Common myeloid progenitor, CD34-positive (primary cell): ENCODE measurements at places on chromosomes 2 and 18.
A peak's percentile ranks its signal among the peaks of the same experiment; 100 is the strongest.

DNA sequence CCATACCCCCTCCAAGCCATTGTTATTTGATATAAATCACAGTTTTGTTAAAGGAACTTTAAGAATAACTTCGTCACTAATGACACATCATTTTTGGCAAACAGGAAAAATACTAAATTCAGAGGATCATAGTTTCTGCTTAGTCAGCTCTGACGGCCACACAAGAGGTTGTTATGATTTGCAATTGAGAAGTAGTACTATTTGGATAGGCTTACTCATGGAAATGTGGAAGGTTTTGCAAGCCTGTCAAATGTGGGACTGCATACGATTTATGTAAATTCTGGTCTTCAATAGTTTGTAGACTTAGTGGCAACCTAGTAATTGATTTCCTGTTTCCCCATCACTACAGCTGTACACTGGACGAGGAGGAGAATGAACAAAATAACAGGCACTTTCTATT is 108.1 kb downstream of the ARHGEF33 start:
- peak; percentile 26 for DNase-seq

- DNase-seq = no peak
These were observed 24.7 kb upstream of the LRRC30 start for GRCh38 chr18:7206217-7206616.

- no peak for DNase-seq
These were observed 71.7 kb upstream of the CDCA7 start for GRCh38 chr2:173282795-173283545.

DNA sequence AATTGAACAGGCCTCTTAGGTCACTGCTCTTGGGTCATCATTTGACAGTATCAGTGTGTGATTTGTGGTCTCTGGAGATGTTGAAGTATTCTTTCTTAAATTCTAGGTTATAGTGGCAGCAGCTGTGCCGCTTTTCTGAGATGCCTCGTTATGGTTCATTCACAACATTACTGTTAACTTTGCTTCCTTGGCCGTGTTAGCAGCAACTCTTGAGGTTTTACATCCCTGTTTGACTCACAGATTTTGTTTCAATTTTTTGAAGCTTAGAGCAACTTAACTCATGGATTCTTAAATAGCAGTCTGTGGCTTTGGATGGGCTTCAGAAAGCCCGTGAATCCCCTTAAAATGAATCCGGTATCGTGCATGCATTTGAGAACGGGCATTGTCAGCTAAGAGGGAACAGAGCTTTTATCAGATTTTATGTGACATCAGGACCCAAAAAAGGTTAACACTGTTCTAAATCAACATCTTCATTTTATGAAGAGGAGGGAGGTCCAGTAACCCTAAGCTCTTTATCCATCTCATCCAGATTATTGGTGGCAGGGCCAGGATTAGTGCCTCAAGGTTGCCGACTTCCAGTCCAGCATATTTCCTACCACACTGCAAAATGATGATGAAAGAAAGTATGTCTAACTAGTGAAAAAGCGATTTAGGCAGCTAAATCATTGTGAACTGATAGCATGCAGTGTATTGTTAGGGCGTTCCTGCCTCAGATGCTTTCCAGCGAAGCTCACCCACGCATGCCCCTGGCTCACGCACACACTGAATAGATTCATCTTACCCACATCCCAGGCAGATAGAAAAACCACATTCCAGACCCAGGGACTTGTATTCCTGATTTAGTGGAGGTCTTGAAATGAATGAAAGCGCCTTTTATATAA is 5.1 kb downstream of the TRIB2 start:
- DNase-seq = no peak

DNA sequence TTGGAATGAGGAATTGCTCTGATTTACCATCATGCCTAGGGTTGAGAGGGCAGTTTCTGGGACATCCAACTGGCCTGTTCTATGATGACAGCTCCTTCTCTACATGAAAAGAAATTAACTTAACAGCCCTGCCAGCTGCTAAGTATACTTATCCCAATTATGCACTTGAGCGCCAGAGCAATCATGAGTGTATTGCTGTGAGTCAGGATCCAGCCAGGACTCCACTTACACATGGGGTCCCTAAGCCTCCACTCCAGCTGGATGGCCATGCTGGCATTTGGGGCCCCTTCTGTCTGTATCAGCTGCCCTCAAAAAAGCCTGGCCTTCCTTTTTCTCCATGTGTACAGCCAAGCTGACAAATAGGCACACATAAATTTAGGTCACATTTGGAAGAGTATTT is 481.9 kb downstream of the TMX3 start:
- DNase-seq = no peak

GRCh38 chr18:62867534-62867933 is 152.2 kb downstream of the PHLPP1 start:
- DNase-seq = no peak

DNA sequence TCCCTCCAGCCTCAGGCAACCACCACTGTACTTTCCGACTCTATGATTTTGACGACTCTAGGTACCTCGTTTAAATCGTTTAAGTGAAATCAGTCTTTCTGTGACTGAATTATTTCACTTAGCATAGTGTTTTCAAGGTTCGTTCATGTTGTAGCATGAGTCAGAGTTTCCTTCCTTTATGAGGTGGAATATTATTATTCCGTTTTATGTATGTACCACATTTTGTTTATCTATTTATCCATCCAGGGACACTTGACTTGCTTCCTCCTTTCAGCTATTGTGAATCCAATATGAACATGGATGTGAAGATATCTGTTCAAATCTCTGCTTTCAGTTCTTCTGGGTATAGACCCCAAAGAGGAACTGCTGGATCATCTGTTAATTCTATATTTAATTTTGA is 19.1 kb downstream of the IL1R2 start:
- DNase-seq = peak; percentile 83

DNA sequence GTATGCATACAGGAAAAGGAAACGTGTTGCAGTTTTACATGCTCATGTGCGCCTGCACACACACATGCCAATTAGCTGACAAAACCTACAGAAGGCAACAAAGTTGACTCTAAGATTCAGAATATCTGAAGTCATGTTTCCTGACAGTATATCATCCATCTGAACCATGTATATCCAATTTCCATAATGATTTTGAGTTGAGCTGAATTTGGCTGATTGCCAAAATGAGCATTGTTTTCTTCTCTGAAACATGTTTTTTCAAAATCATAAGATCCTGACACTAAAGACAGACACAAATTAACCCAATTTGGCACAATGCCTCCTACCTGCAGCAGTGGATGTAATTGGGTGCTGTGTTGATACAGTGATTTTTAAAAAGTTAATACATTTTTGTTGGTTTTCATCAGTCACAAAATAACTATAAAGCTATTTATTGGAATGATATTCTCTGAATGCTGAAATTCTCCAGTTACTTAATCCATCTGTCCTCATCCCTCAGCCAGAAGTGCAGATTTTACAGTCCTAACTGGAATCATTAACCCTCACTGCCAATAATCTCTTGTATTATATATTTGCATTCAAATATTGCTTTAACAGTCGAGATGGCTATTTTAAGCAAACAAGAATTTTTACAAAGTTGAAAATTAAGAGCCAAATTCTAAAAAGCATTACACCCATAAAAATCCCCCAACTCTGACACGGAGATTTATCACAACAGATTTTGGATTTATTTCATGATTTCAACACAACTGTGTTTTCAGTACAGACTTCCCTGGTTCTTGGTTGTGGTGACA is 161.7 kb upstream of the LMAN1 start:
- DNase-seq = no peak

DNA sequence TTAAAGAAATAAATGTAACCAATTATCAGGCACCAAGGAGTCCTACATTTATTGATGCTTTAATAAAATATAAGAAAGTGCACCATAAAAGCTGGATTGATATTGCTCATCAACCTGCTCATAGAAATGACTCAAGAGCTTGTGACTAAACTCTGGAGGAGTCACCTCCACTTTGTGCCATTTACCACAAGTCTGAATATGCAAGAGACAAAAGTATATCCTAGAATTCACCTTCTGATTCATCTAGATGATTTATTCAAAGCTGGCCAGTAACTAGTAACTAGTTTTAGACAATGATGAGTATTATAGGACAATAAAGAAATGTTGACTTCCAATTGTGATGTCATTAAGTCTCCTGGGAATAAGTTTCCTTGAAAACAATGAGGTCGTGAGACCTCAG is 146.0 kb upstream of the SOX11 start:
- no peak for DNase-seq

DNA sequence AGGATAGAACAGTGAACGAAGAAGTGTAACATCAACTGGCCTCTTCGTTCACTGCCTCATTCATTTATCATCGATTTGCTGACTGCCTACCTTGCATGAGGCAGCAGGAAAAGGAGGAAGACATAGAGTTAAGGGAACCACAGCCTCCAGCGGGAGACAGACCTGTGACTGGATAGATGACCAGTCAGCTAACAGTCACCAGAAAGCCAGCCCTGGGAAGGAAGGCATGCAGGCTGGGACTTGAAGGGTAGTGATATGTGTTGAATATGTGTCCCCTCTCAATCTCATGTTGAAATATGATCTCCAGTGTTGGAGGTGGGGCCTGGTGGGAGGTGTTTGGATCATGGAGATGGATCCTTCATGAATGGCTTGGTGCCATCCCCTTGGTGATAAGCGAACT is 58.3 kb downstream of the CTIF start:
- no peak for DNase-seq

GRCh38 chr18:4250141-4250540 is 205.0 kb downstream of the DLGAP1 start:
- no peak for DNase-seq

DNA sequence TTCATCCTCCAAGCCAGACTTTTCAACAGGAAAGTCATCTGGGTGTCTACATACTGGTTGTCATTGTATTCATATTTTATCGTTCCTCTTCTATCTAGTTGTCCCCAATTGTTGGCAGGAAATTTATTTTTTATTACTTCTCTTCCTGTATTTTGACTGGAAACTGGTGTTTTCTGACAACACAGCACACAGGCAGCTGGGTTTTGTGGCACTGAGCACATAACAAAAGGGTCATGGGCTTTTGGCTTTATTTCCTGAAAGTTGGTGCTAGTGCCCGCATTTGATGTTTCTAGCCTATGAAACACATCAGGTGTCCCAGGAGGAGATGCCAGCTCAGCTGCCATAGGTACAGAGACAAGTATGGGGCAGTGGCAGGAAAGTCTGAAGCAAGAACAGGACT is 126.4 kb downstream of the TMEM17 start:
- peak; percentile 64 for DNase-seq

GRCh38 chr2:68767031-68767961 is 32.7 kb downstream of the ARHGAP25 start:
- peak; percentile 32 for DNase-seq

- DNase-seq = no peak
These were observed 48.7 kb downstream of the ACKR3 start for GRCh38 chr2:236618370-236618769.

DNA sequence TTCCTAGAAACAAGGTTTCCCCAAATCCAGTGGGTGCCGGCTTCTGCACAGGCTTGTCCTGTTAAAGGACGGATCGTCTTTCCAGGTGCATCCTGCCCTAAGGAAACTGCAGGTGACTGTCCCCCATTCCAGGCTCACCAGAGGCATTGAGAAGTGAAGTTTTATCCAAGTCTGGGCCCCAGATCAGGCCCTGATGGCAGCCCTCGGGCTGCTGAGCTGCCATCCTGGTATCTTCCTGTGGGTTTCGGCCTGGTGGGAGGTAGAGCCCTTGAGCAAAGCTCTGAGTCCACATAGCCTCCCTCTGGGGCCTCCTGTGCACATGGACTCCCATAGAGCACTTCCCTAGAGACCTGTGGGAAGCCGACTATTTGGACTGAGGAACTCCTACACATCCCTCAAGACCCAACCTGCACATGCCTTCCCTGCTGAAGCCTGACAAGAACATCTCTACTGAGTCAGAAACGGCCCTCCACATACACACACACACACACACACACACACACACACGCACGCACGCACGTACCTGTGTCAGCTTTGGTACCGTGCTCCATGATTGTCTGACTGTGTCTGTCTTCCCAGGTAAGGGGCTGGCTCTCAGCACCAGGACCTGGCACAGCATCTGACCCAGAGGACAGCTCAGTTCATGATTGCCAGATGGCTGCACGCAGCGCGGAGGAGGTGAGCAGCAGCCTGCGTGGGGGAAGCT is 16.4 kb downstream of the TNS1 start:
- DNase-seq = no peak

GRCh38 chr2:202169832-202170424 is 68.5 kb downstream of the SUMO1 start:
- no peak for DNase-seq

GRCh38 chr2:219514196-219514761 is at the start of gene ASIC4:
Gene ASIC4, plus strand, starts transcription at chr2:219514482. Its CDS starts 243 bp downstream, at chr2:219514725.
- DNase-seq = peak; percentile 81

DNA sequence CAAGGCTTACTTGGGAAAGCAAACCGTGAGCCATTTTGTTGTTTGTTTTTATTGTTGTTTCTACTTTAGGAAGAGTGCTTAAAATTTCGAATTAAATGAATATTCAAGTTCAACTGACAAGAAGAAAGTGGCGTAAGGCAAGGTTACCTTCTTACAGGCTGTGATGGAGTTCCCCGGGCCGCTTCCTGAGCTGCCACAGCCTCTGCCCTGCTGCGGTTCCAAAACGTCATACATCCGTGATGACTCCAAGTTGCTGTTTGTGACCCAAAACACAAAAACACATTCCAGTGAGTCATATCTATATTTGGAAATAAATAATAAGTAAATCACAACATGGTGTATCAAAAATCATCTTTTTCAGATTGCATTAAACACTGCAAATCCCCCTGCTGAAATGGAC is 49.7 kb downstream of the SPHKAP start:
- DNase-seq = no peak

DNA sequence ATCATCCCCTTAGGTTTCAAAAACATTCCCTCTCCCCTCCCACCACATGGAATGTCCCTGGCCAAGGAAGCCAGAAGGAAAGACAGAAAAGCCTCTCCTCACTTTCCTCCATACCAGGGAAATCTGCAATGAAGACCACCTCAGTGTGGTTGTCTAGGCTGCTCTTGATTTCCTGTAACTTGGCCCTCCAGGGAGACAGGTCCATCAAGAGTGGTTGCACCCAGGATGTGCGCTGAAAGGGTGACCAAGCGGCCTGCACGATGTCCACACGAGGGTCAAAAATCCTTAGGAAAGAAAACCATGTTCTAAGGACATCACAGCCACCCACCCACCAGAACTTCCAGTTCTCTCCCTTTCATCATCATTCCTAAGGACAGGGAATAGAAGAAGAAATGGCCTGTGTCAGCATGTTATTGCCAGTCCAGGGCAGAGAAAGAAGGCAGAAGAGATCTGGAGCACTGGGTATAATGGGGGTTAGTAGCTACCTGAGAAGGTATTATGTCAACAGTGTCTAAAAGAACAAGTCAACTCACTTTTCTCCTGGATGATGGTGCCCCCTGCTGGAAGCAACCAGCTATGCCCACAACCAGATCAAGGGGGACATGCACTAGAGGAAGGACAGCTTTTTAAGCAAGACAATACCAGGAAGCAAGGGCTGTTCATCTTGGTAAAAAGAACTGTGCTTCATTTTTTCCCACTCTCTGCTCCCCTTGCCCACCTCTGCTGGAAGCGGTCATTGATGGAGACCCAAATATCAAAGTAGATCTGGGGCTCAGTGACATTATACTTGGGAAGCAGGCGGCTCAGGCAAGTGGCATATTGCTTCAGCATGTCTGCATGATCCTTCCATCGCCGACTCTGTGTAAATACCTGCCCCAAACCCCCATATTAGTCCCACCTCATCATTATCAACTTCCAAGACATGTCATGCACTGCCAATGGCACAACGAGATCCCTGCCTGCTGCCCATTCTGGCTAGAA is 9.3 kb downstream of the GGCX start:
- DNase-seq = peak; percentile 86

- DNase-seq = no peak
These were observed 75.6 kb downstream of the DCDC2C start for GRCh38 chr2:3778851-3779495.
